Smooth muscle cell of trachea (primary cell): ENCODE measurements at places on chromosomes 2 and 18. TPM values are rescaled to one million over a fixed set of nuclear protein-coding genes. Genes with fewer than 3 reads are reported as not detected.

The CDK15 gene
- total RNA-seq = 6.7 and 16.0 TPM in 2 replicates

The MOGAT1 gene
- total RNA-seq = not detected in 2 replicates

The FLACC1 gene
- total RNA-seq = 1.3 and 2.0 TPM in 2 replicates

The PROKR1 gene
- total RNA-seq = not detected in 2 replicates

The CFAP65 gene
- under 0.01 TPM in 1 of 2 replicates, not detected in the other for total RNA-seq

The MC2R gene
- not detected in 2 replicates for total RNA-seq

The IGFBP5 gene
- total RNA-seq = 474 and 2,317 TPM in 2 replicates

The SERPINB13 gene
- total RNA-seq = not detected in 2 replicates

The IL36A gene
- not detected in 2 replicates for total RNA-seq

The ECEL1 gene
- not detected in 2 replicates for total RNA-seq
